ENCODE measurements at places on chromosomes 6 and 20.

DNA sequence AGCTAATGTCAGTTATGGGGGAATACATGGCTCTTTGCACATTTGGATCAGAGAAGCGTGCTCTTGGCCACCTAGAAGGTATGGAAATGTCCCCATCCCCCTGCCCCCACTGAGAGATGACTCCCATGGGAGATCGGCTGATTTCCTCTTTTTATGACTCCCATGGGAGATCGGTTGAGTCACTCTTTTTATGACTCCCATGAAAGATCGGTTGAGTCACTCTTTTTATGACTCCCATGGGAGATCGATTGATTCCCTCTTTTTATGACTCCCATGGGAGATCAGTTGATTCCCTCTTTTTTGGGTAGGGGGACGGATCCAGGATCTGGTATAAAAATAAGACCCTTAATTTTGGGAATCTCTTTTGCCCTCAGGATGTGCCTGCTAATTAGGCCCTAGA lies 10.3 kb upstream of the TAAR9 start:
- no peak for DNase-seq

DNA sequence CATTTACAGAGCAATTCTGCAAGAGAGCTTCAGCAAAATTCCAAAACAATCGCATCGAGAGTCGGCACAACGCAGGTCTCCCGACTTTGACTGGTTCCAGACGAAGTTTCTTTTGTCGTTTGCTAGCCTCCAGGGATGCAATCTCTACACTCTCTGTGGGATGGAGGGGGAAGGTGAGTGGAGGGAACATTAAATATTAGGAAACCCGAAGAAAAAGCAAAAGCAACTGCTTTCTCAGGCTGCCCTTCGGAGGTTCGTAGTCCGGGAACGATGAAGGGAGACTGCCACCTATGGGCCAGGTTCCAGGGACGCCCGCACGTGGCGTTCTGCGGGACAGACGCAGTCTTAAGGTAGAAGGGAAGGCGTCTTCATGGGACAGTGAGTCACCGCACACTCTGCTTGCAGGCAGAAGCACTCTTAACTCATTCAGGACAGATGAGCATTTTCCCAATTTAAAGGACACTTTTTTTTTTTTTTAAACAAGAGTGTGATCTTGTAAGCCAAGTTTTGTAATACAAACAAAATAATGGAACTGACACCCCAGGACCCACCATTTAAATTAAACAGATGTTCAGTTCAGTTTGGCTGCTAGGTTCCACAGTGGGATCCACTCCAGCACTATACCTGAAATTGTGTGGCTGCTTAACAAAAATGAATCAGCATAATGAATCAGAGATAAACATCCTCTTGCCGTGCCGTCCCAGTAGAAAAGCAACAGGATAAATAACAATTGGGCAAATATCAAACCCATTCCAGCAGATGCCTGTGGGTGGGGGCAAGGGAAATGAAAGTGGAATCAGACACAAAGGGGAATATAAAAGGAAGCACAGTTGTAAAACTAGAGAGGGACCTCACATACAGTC lies 65.8 kb upstream of the ARMC2 start:
- DNase-seq, result peak; percentile 71

DNA sequence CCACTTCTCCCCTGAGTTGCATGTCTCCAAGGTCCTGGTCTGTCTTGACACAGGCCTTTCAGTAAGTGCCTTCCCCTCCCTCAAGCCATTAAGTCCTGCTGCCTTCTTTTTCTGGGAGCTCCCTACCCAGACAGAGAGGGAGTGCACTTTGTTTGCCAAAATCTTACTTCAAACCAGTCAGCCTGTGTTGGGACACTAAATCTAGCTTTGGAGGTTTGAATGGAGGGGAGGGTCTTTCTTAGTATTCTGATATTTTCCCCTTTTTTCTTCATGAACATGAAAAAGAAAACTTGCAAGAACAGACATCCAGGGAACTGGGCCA lies 170.7 kb upstream of the PMEPA1 start:
- no peak for DNase-seq

DNA sequence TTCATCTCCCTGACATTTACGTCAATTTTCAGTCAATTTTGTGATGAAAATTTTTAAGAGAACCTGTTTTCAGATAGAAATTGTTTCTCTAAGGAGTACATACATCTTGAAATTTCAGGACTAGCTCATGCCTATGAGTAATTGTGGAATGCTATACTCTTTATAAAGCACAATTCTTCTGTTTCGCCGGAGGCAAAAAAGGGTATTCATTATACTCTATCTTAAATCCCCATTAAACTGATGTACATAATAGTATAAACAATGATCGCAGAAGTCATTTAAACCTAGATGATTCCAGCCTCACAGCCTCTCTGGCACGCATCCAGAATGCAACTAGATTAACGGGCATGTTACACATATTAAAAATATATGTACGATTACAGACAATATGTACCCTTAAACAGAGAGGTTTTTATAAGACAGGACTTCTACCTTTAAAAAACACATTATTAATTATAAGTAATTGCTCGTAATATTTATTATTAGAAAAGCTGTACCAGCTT lies 62.6 kb downstream of the NRSN1 start:
- no peak for DNase-seq

DNA sequence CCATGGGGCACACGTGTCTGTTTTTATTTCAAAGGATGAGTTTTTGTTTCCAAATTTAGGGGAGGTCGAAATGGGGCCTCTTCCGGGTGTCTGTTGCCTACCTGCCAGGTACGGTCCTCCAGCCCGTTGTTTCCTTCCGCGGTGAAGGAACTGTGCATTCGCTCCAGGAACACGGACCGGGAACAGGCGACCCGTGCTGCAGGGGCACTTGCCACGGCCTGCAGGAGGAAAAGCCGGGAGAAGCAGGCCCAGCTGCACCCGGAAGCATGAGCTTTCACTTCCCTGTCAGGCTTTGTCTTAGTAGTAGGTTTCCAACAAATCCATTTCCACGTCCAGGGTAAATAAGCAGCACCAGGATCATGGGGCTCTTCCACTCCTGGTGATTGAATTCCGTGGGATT lies 17.0 kb upstream of the NPEPL1 start:
- DNase-seq, result no peak
